Stimulated activated CD4-positive, alpha-beta T cell treated with anti-CD3 and anti-CD28 coated beads, Interleukin-1b, Interleukin-23, amount 100 ng/mL, for 24 hours (primary cell): ENCODE measurements at places on chromosomes 4 and X.

GRCh38 chr4:95091272-95091671 is 333.5 kb downstream of the BMPR1B start:
- DNase-seq, result no peak

- no peak for DNase-seq
Measured at GRCh38 chr4:23943478-23943877, 53.6 kb upstream of the PPARGC1A start.

- DNase-seq, result no peak
Measured at GRCh38 chr4:150609131-150609530, 27.2 kb downstream of the MAB21L2 start.

GRCh38 chr4:138330531-138330930 is 88.4 kb upstream of the SLC7A11 start:
- DNase-seq, result no peak

GRCh38 chr4:1640190-1640589 is 43.9 kb downstream of the FAM53A start:
- no peak for DNase-seq

- DNase-seq, result no peak
Measured at GRCh38 chr4:76696109-76696508, 201.8 kb downstream of the SOWAHB start.

DNA sequence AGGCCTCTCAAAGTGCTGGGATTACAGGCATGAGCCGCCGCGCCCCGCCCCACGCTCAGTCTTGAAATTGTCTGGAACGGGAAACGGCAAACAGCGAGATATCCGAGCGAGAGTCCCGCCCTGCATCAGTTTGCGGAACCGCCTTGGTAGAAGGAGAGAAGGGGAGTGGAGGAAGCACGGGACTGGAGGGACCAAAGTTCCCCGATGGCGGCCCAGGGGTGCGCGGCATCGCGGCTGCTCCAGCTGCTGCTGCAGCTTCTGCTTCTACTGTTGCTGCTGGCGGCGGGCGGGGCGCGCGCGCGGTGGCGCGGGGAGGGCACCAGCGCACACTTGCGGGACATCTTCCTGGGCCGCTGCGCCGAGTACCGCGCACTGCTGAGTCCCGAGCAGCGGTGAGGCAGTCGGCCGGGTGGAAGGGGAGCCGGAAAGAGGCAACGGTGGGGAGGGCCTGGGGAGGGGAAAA is at the start of gene BST1:
Gene BST1 (plus strand): TSS at position 125 of the 463 bp plus-strand sequence. CDS start 80 bp downstream, at position 205.
- peak; percentile 4 for DNase-seq
